ENCODE measurements at places on chromosomes 7 and 10.

- no peak for DNase-seq
These were observed 36.0 kb upstream of the FRMD4A start for GRCh38 chr10:14366760-14367159.

DNA sequence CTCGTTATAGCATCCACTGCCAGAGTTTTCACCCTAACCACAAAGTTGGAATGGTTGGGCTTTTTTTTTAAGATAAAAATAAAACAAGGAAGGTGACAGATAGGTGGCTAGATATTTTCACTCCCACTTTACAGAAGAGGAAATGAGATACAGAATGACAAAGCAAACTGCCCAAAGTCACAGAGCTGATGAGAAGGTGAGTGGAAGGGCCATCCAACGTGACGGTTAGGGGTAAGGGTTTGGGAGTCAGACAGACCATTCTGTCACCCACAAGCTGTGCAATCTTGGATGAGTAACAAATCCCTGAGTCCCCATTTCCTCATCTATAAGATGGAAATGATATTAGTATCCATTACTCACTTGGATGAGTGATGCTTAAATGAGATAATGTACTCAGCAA, 106.9 kb upstream of the PDLIM1 start:
- DNase-seq = no peak

DNA sequence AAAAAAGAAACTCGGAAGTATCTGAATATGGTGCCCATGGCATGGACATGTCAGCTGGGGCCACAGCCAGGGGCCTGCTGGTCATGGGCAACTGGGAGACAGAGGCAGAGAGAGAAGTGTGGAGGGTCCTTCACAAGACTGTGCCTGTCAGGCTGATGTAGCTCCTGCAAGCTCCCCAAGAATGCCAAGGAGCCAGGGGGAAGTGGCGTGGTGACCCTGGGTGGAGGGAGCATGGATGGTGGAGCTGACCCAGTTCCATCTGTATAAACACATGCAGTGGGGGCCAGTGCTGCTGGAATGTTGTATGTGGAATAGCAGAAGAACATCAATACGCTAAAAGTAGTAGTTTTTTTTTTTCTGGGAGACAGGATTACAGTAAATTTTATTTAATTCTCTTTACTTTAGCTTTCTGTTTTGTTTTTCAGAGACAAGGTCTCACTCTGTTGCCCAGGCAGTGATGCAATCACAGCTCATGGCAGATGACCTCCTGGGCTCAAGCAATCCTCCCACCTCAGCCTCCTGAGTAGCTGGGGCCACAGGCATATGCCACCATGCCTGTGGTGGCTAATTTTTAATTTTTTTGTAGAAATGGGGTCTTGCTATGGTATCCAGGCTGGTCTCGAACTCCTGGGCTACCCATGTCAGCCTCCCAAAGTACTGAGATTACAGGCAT, 10.5 kb upstream of the ZMIZ2 start:
- no peak for DNase-seq

- DNase-seq = no peak
These were observed 182.9 kb upstream of the INHBA start for GRCh38 chr7:41885748-41886147.

GRCh38 chr7:112757337-112757736, 32.9 kb downstream of the TMEM168 start:
- no peak for DNase-seq

DNA sequence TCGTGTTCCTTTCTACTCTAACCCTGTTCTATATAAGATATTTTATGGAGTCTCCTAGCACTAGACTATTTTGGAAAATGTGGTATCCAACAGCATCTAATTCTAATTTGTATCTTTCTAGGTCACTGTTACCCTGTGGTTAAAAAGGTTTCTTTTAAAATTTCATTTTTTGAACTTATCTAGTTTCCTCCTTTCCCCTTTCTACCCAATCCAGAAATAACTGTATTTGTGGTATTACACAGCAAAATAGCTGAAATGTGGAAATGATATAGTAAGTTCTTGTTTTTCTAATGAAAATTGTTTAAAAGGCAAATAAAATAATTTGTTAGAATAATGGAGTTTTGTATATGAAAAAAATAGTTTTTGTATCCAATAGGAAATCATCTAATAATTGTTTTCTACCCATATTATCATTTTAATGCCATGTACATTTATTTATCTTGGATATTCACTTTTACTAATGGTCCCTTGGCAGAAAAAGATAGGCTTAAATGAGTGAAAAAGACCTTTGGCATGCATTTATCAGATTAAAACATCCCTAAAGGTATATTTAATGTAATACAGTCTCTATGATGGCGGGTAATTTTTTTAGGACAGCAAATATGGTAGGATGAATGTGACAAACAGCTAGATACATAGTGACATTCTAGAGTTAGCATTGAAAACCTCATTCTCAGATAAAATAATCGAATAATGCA, 175.5 kb upstream of the PLXDC2 start:
- no peak for DNase-seq

DNA sequence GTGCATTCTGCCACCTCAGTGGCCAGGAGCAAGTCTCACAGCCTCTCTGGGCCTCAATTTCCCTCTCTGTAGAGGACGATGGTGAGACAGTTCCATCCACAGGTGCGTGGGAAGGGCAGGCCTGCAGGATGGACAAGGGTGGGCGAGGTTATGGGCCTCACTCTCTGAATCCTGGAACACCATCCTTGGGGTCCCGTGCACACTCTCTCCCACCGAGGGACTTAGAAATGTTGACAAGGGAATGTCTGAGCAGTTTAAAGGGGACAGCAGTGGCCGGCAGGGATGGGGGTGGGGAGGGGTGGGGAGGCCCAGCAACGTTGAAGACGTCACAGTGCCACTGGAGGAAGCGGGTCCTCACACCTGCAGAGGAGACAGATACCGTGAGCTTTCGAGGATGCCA, 111.5 kb downstream of the FOXL3 start:
- no peak for DNase-seq

- no peak for DNase-seq
These were observed 528.3 kb downstream of the PHTF2 start for GRCh38 chr7:78326876-78327275.

- DNase-seq = no peak
These were observed 282.2 kb upstream of the KLF14 start for GRCh38 chr7:131016230-131016629.

GRCh38 chr10:21363092-21363730, 162.3 kb downstream of the SKIDA1 start:
- DNase-seq = no peak

GRCh38 chr7:20317413-20317812, 13.3 kb upstream of the ITGB8 start:
- DNase-seq = no peak

Measured in cortex of kidney (tissue), 1 donor.